NCI-H2081 (cell line): ENCODE measurements at places on chromosomes 2 and 18.
A peak's percentile ranks its signal among the peaks of the same experiment; 100 is the strongest.

DNA sequence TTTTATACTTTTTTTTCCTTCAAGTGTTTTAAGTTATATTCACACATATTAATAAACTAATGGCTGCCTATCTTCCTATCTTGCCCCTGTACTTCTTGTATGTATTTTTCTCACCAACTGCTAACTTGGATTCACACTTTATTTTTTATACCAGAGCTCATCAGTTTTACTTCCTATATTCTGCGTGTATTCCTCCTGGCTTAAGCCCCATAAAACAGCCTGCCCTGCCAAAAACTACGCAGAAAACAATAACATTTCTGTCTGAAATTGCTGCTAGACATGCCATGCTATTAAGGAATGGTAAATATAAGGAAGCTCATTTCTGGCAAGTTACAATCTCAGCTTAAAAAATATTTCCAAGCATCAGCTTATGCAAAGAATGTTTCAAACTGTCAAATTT, 172.3 kb downstream of the UBE2E3 start:
- no peak for DNase-seq

- DNase-seq = peak; percentile 32
Measured at GRCh38 chr2:101012706-101013181, 10.7 kb downstream of the RPL31 start.

GRCh38 chr2:120251078-120251477, 1.6 kb upstream of the RALB start:
- no peak for DNase-seq

DNA sequence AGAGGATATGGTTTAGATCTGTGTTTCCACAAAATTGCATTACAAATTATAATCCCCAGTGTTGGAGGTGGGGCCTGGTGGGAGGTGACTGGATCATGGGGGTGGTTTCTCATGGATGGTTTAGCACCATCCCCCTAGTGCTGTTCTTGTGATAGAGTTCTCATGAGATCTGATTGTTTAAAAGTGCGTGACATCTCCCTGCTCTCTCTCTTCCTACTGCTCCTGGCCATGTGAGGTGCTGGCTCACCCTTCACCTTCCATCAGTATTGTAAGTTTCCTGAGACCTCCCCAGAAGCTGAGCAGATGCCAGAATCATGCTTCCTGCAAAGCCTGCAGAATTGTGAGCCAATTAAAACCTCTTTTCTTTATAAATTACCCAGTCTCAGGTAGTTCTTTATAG, 33.1 kb downstream of the LHCGR start:
- DNase-seq = no peak

DNA sequence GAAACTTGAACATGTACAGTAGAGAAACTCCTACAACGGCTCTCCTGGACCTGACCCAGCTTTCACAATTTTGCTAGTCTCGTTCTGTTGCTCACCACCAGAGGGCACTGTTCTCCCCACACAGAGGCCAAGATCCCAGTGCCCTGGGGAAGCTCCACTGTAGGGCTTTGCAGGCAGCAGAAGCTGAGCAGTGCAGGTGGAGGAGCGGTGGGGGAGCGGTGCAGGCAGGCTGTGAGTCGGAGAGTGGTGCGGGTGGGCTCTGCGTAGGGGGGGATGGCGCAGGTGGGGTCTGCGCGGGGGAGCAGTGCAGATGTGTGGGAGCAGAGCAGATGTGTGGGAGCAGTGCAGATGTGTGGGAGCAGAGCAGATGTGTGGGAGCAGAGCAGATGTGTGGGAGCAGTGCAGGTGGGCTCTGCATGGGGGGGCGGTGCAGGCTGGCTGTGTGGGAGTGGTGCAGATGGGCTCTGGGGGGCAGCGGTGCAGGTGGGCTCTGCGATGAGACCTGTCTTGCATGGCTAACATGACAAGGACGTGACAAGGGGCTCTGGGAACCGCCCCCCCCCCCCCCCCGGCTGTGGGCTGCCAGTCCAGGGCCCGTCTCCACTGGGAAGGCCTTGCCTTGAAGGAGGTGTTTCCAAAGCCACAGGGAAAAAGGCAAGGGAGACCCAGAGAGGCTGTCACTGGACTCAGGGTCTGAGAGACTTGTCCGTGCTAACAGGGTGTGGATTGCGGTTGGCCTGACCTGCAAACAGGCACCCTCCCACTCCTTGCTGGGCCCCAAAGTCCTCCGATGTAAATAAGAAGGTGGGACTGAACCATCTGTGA, 7.3 kb downstream of the CYS1 start:
- DNase-seq = peak; percentile 88

- DNase-seq = no peak
Measured at GRCh38 chr18:79420033-79420745, 24.5 kb downstream of the NFATC1 start.

GRCh38 chr18:10789180-10789579, 263.4 kb downstream of the NAPG start:
- no peak for DNase-seq

- DNase-seq = no peak
Measured at GRCh38 chr18:50742952-50743351, 76.9 kb downstream of the MRO start.

DNA sequence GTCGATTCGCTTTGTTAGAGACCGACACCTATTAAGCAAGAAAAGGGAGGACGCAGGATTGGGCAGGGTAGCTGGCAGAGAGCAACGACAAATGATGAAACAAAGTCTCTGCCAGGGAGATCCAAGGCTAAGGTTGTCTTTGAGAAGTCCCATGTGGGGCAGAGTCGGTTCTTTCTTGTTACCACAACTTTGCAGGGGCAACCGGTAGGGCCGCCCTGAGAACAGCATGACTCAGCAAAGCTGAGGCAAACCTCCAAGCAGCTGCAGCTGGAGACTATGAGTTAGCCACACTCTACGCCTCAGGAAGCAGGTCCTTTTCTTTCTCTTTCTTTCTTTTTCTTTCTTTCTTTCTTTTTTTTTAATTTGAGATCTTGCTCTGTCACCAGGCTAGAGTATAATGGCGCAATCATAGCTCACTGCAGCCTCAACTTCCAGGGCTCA, 452.3 kb upstream of the ID2 start:
- DNase-seq = no peak

DNA sequence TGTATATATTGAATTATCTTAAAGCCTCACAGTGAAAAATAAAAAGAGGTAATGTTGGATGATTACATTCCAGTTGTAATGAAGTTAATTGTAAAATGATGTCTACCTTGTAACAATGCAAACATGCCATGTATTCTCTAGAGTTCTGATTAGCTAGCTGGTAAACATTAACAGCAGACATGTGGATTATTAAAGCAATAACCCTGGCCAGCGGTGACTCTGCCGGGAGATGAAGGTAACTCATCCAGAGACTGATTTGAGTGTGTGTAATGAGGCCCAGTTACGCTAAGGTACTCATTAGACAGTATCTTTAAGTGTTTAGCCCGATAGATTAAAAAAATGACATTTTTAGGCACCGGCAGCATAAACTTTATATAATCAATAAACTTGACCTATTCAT, 79.6 kb upstream of the REV1 start:
- DNase-seq = peak; percentile 62

- peak; percentile 89 for DNase-seq
Measured at GRCh38 chr18:5296706-5297320, 1.3 kb upstream of the ZBTB14 start.

DNA sequence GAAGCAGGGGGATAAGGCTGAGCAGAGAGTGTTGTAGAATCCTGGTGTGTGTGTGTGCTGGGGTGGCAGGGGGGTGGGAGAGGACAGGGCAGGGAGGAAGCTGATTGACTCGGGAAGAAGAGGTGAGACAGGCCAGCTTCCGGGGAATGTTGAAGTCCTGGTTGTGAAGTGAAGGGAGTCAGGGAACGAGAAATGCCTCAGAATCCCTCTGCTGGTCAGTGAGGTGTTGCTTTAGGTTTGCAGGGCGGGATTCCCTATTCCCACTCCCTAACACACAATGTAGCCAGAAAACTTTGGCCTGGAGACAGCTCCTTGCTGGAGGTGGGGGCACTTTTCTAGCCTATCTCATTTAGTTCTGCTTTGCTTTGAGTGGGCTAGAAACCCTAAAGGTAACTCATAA, 265.1 kb downstream of the HAUS1 start:
- no peak for DNase-seq

GRCh38 chr18:37393945-37394609, 171.5 kb downstream of the CELF4 start:
- peak; percentile 78 for DNase-seq

DNA sequence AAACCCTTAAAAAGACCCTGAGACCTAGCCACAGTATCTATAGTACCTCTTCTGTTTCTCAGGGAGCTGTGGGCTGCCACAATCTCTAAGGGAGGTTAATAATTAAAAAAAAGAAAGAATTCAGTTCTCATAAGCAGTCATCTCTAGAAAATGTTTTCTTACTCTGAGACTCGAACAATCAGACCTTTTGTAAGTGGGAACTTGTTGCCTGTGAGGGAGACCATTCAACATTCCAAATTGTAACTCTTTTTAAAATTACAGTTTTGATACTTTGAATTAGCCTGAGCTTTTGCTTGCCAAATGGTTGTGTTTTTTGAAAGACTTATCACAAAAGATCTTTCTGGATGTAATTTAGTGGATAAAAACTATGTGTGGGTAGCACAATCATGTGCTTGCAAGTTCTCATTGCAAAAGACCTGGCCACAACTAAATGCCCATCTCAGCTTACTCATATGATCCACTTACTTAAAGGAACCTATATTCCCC, 33.3 kb downstream of the IL1R2 start:
- no peak for DNase-seq

DNA sequence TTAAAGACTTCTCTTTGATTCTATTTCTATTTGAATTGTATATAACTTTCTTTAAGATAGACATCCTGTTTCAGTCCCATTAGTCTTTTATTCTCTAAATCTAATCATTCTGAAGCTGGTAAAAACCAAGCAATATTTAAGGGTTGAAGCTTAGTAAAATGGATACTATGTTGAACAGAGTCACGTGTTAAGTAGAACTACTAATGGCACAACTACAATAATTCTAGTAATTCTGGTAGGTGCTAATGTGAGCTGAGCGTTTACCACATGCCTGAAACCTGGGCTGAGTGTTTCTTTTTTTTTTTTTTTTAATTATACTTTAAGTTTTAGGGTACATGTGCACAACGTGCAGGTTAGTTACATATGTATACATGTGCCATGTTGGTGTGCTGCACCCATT, 8.9 kb upstream of the AFF3 start:
- DNase-seq = no peak

DNA sequence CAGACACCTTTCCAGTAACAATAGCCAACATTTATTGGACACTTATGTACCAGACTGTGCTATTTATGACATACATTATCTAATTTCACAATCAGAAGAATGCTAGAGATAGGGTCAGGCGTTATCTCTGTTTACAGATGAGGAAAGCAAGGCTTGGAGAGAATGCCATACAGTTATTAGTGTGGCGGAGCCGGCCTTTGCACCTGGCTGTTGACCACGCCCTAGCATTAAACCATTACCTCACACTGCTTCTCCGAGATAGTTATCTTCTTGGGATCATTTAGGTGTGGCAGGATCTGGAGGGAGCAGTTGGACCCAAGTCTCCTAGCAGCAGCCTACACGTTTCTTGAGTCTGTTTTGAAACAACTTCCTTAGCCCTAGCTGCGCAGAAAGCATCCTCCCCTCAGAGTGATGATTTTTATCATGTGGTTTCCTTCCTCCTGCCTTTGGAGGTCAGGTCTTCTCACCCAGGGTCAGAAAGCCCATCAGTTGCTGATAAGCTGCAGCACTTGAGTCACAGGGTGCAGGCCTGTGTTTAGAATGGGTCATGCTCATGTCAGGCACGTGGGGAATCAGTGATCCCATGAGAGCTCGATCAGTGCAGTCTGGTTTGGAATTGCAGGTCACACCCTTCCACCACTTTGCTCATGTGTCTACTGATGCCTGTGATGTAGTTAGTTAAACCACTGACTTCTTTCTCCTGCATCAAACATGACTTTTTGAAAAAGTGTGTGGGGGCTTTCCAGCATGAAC, 118.2 kb downstream of the SPTBN1 start:
- no peak for DNase-seq

DNA sequence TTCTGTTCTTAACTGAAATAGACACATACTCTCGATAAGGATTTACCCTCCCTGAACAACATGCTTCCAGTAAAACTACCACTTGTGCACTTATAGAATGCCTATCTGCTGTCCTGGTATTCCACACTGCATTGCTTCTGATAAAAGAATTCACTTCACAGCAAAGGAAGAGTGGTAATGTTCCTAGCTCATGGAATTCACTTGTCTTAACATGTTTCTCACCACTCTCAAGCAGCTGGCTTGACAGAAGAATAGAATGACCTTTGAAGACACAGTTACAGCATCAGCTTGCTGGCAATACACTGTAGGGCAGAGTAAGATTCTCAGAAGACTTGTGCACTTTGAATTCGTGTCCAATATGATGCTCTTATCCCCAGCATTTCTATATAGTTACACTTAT, 524.1 kb upstream of the CNTNAP5 start:
- no peak for DNase-seq

GRCh38 chr2:241937297-241937696, 67.8 kb downstream of the RTP5 start:
- no peak for DNase-seq

DNA sequence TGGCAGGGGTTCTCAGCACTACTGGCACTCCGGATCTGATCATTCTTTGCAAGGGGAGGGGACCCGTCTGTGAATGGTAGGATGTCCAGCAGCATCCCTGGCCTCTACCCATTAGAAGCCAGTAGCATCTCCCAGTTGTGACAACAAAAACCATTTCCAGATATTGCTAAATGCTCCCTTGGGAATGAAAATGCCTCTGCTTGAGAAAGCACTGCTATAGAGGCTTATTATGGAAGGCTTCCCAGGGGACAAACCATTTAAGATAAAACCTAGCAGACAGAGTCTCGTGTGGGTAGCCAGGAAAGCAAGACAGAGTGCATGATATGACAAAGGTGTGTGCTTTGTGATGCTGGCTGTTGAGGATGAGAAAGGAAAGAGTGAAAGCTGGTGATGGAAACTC, 273.7 kb downstream of the TMX3 start:
- no peak for DNase-seq

- DNase-seq = no peak
Measured at GRCh38 chr18:25247725-25248124, 104.2 kb downstream of the ZNF521 start.

DNA sequence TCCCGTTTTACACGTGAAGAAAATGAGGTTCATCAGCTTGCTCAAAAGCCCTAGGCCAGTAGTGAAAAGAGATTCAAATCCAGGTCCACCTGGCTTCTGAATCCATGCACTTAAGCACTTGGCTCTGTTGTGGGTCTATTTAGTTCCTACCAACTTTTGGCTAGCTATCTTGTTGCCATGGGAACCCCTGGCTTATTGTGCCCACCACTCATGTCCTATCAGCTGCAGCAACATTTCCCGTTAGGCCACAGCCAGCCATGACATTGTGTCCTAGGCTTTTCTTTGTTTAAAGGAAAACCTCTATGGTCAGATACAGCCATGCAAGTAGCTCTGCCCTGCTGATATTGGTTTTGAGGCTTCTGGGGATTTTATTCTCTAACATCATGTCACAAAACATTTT, 49.8 kb downstream of the PLEK start:
- peak; percentile 10 for DNase-seq

- DNase-seq = peak; percentile 82
Measured at GRCh38 chr2:64029116-64029665, 10.0 kb upstream of the VPS54 start.

- no peak for DNase-seq
Measured at GRCh38 chr2:157946919-157947557, 70.9 kb upstream of the ACVR1 start.

- peak; percentile 35 for DNase-seq
Measured at GRCh38 chr2:191051825-191052778, 38.1 kb upstream of the STAT1 start.
